T-helper 17 cell (primary cell): ENCODE measurements at places on chromosomes 1 and 21. TPM values are rescaled to one million over a fixed set of nuclear protein-coding genes. Genes with fewer than 3 reads are reported as not detected.
A peak's percentile ranks its signal among the peaks of the same experiment; 100 is the strongest.

C21orf58 gene
- 5.9 TPM for total RNA-seq

CHD5 gene
- total RNA-seq = 0.63 TPM

TNFSF18 gene
- total RNA-seq = not detected

TMEM269 gene
- 0.47 TPM for total RNA-seq

SYT11 gene
- 27.0 TPM for total RNA-seq

ZNF648 gene
- total RNA-seq = not detected

NSUN4 gene
- 40.0 TPM for total RNA-seq

CDK11A gene
- total RNA-seq = 218 TPM

PKP1 gene
- not detected for total RNA-seq

ZNF683 gene
- total RNA-seq = not detected

- H3K36me3 ChIP-seq = no peaks in the 10 kb centered on the region
- no peak overlapping the region for H3K4me3 ChIP-seq
- no peak for DNase-seq
- no peaks in the 10 kb centered on the region for H3K4me1 ChIP-seq
- H3K27me3 ChIP-seq = no peaks in the 10 kb centered on the region
Observed at GRCh38 chr1:191993549-191993948, 164.7 kb upstream of the RGS18 start.

DNA sequence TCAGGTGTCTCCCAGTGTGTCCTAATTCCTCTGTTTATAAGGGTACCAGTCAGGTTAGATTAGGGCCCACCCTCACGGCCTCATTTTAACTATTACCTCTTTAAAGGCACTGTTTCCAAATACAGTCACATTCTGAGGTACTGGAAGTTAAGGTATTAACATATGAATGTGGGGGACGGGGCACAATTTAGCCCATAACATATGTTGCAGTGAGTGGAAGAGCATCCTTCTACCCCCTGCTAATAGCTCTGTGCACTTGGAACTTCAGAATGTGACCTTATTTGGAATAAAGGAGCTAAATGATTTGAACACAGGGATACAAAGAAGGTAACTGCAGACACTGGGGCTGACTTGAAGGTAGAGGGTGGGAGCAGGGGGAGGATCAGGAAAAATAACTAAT is 67.3 kb upstream of the ADGRL2 start:
- no peaks in the 10 kb centered on the region for H3K4me1 ChIP-seq
- no peaks in the 10 kb centered on the region for H3K27me3 ChIP-seq
- H3K27ac ChIP-seq = no peak overlapping the region
- no peak for DNase-seq

DNA sequence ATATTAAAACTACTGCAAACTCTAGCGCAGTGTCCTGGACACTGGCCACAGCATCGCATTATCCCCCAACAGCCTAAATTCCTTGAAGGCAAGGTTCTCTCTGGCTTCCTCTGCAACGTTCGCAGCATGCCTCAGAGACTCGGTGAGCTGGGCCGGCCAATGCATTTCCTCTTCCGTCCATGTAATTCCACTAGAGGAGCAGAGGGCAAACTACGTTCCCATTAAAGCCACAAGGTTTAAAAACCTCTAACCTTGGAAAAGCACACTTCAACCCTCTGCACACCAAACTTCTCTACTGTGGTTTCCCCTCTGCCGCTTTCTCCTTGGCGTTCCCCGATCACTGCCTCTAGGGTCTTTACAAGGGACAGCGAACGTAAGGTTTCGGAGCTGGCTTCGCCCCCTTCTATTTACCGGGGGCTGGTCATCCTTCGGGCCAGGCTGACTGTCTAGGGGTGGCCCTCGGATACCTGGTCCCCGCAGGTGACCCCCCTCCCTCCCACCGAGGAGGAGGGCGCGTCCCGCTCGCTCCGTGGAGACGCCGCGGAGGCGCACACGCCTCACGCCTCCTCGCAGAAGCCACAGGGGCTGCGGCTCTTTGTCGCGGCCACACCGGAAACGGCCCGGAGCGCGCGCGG is 456 bp upstream of the SMYD2 start:
- peak overlapping the region; percentile 95 for H3K4me3 ChIP-seq
- DNase-seq = no peak
- peaks cover 31% of the 10 kb centered on the region for H3K4me1 ChIP-seq
- no peaks in the 10 kb centered on the region for H3K36me3 ChIP-seq
- peak overlapping the region; percentile 27 for H3K27ac ChIP-seq
- H3K27me3 ChIP-seq = no peaks in the 10 kb centered on the region

DNA sequence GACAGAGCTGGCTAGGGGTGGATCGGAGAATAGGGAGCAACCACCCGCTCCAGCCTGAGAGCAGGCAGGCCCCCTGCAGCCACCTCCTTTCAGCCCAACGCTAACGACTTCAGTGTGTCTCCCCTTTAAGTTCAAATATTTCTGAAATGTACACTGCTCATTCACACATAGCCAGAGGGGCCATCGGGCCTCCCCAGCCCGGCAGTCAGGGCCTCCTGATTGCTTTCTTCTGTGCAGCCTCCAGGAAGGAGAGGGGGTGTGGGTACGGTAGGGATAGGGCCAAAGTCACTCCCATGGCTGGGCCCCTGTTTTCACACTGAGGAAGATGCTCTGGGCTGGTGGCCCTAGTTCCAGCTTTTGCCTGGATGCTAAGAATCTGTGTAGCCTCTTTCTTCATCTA is 64.8 kb downstream of the EPHB2 start:
- no peak for DNase-seq
- peaks cover 6% of the 10 kb centered on the region for H3K4me1 ChIP-seq
- H3K27me3 ChIP-seq = peaks cover 75% of the 10 kb centered on the region
- H3K4me3 ChIP-seq = no peak overlapping the region

- peaks cover 2% of the 10 kb centered on the region for H3K36me3 ChIP-seq
- no peak overlapping the region for H3K4me3 ChIP-seq
- no peaks in the 10 kb centered on the region for H3K27me3 ChIP-seq
- no peak overlapping the region for H3K27ac ChIP-seq
Observed at GRCh38 chr1:52332411-52332810, 33.6 kb downstream of the CC2D1B start.

DNA sequence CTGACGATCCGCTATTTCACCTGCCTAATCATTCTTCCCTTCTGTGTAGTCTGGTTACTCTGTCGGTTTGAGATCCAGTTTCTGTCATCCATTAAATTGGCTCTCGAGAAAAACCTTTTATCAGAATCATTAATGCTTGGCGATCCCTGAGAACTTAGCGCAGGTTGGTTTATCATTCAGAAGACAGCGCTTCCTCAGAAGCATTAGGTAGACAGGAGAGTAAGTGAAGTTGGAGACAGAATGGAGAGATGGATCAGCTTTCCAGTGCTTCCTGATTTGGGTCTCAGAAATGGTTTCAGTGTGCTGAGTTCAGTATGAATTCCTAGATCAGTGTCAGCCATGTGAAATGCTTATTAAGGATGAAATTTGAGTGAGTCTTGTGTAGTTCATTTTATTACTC is 1.3 kb downstream of the USP1 start:
- H3K4me3 ChIP-seq = peak overlapping the region; percentile 93
- peaks cover 2% of the 10 kb centered on the region for H3K36me3 ChIP-seq
- no peaks in the 10 kb centered on the region for H3K27me3 ChIP-seq
- H3K4me1 ChIP-seq = peaks cover 22% of the 10 kb centered on the region
- H3K27ac ChIP-seq = peak overlapping the region; percentile 96

- peak overlapping the region; percentile 87 for H3K4me3 ChIP-seq
- no peaks in the 10 kb centered on the region for H3K27me3 ChIP-seq
- H3K27ac ChIP-seq = peak overlapping the region; percentile 97
- peaks cover 14% of the 10 kb centered on the region for H3K4me1 ChIP-seq
Observed at GRCh38 chr1:146051452-146051851, 29.9 kb upstream of the HJV start.

DNA sequence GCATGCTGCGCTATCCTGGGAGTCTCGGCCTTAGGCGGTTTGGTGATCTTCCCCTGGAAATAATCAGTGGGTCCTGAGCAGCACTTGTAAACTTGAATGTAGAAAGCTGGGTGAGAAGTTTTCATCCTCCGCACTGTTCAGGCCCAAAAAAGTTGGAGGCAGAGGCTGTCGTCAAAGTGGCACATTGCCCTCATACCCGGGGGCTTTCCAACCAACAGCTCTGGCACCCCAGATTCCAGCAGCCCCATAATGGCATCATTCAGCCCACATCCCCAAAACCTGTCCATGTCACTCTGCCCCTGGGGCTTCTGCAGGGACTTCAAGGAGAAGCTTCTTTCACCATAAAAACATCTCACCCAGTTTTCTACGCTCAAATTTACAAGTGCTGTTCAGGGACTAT is 59.3 kb downstream of the TOR1AIP2 start:
- no peak for DNase-seq
- H3K27ac ChIP-seq = no peak overlapping the region
- H3K36me3 ChIP-seq = no peaks in the 10 kb centered on the region
- no peaks in the 10 kb centered on the region for H3K27me3 ChIP-seq
- H3K4me1 ChIP-seq = peaks cover 9% of the 10 kb centered on the region

- no peak for DNase-seq
- H3K36me3 ChIP-seq = no peaks in the 10 kb centered on the region
- H3K27ac ChIP-seq = no peak overlapping the region
- H3K4me3 ChIP-seq = no peak overlapping the region
- no peaks in the 10 kb centered on the region for H3K4me1 ChIP-seq
Observed at GRCh38 chr1:26220199-26220912, 13.6 kb upstream of the CEP85 start.

- peaks cover 18% of the 10 kb centered on the region for H3K27me3 ChIP-seq
- DNase-seq = no peak
- H3K4me1 ChIP-seq = peaks cover 4% of the 10 kb centered on the region
- H3K36me3 ChIP-seq = peaks cover 4% of the 10 kb centered on the region
Observed at GRCh38 chr1:48236716-48237470, 14.4 kb downstream of the SLC5A9 start.

DNA sequence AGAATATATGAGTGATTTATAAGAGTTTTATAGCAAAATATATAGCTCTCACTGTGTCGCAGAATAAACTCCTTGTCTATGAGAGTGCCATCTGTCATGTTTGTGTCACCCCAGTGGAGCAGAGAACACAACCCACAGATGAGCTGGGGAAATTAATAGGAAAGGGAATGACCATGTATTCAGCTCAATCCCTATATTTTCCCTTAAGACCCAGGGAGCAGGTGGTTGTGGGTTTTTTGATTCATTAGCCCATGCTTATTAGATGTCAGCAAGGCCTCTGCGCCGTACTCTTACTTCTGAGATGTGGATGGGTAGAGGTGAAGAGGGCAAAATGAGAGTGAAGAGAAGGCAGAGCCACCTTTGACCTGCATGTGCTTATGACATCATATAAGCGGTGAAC is 4.1 kb upstream of the GREM2 start:
- peaks cover 3% of the 10 kb centered on the region for H3K36me3 ChIP-seq
- no peak overlapping the region for H3K27ac ChIP-seq
- peaks cover 32% of the 10 kb centered on the region for H3K4me1 ChIP-seq
- DNase-seq = no peak

DNA sequence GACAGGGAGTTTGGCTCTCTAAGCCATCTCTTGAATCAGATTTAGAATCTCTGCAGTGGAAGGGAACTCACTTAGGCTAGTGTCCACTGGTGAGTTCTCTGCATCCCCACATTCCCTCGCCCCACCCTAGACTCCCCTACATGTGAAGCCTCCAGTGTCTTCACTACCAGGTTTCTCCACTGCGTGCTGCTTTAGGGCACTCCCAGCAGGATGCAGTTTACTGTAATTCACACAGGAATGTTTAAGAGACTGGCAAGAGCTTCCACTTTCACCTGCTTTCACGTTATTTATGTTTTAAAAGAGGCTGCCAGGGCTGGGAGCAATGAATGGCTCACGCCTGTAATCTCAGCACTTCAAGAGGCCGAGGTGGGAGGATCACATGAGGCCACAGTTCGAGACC is 60.2 kb downstream of the KAZN start:
- peaks cover 14% of the 10 kb centered on the region for H3K27me3 ChIP-seq
- H3K27ac ChIP-seq = no peak overlapping the region
- no peak for DNase-seq
- no peak overlapping the region for H3K4me3 ChIP-seq
- no peaks in the 10 kb centered on the region for H3K36me3 ChIP-seq

GRCh38 chr1:30533141-30533540 is 190.2 kb downstream of the MATN1 start:
- no peak overlapping the region for H3K4me3 ChIP-seq
- DNase-seq = no peak
- no peak overlapping the region for H3K27ac ChIP-seq
- H3K4me1 ChIP-seq = peaks cover 2% of the 10 kb centered on the region
- peaks cover 29% of the 10 kb centered on the region for H3K27me3 ChIP-seq
- no peaks in the 10 kb centered on the region for H3K36me3 ChIP-seq

DNA sequence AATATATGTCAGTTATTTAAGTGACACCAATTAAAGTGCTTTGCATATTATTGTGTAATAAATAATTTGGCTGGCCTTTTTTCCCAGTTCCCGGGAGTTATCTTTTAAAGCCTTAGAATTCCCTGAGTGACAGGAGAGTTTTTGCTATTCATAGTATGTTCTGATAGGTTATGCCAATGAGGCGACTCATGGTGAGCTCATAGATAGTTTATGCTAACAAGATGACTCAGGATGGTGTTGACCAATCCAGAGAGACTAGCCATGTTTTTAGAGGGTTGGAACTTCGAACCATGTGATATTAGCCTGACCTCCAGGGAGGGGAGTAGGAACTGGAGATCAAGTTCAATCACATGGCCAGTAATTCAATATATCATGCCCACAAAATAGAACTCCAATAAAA is 310.8 kb downstream of the USP25 start:
- H3K27ac ChIP-seq = no peak overlapping the region
- no peaks in the 10 kb centered on the region for H3K36me3 ChIP-seq
- H3K27me3 ChIP-seq = no peaks in the 10 kb centered on the region
- H3K4me1 ChIP-seq = no peaks in the 10 kb centered on the region
